ENCODE measurements at places on chromosomes 2 and 18. TPM values are rescaled to one million over a fixed set of nuclear protein-coding genes. Genes with fewer than 3 reads are reported as not detected.

Gene TFPI
- polyA plus RNA-seq: not detected

Gene SERPINB11
- polyA plus RNA-seq: not detected

Gene RGPD4
- polyA plus RNA-seq: not detected

Gene SH3BP4
- polyA plus RNA-seq: not detected

Gene TPO
- polyA plus RNA-seq: 3.2 TPM

Gene NAT8
- polyA plus RNA-seq: not detected

Gene DSC2
- not detected for polyA plus RNA-seq

Gene PCARE
- polyA plus RNA-seq: not detected

Gene TEKT4
- polyA plus RNA-seq: not detected

Gene CYP1B1
- polyA plus RNA-seq: not detected

Gene PLCL1
- 8.0 TPM for polyA plus RNA-seq

Gene RAB17
- not detected for polyA plus RNA-seq

Gene GPBAR1
- polyA plus RNA-seq: 0.17 TPM

Gene KIF5C
- 5.4 TPM for polyA plus RNA-seq

Gene TTN
- 0.22 TPM for polyA plus RNA-seq

Gene CNRIP1
- polyA plus RNA-seq: not detected

Gene RNF25
- polyA plus RNA-seq: 22.8 TPM

Gene IL37
- polyA plus RNA-seq: not detected

Gene RABL2A
- polyA plus RNA-seq: 10.0 TPM

Gene MC2R
- not detected for polyA plus RNA-seq

Gene VIL1
- polyA plus RNA-seq: not detected

Gene MGAT4A
- polyA plus RNA-seq: 223 TPM

Gene PLGLB2
- 0.14 TPM for polyA plus RNA-seq

Gene TCF23
- polyA plus RNA-seq: not detected

Gene GNAL
- polyA plus RNA-seq: not detected

Gene ARHGEF33
- polyA plus RNA-seq: 0.09 TPM

Gene UGT1A7
- not detected for polyA plus RNA-seq

Gene AQP4
- not detected for polyA plus RNA-seq

Gene SERPINB13
- not detected for polyA plus RNA-seq

Gene CD226
- 73.1 TPM for polyA plus RNA-seq

Gene TNFRSF11A
- polyA plus RNA-seq: 6.5 TPM

Gene NT5C1B
- polyA plus RNA-seq: 0.47 TPM

Gene CROCC2
- polyA plus RNA-seq: not detected

Gene HOXD1
- polyA plus RNA-seq: not detected

Gene NGEF
- polyA plus RNA-seq: not detected
